ENCODE measurements at places on chromosomes 1 and 21.

- DNase-seq: no peak
These were observed at the start of gene SLC1A7 for GRCh38 chr1:53142226-53142853. Gene SLC1A7, minus strand, starts transcription at chr1:53142638. Its CDS starts 189 bp downstream, at chr1:53142449.

DNA sequence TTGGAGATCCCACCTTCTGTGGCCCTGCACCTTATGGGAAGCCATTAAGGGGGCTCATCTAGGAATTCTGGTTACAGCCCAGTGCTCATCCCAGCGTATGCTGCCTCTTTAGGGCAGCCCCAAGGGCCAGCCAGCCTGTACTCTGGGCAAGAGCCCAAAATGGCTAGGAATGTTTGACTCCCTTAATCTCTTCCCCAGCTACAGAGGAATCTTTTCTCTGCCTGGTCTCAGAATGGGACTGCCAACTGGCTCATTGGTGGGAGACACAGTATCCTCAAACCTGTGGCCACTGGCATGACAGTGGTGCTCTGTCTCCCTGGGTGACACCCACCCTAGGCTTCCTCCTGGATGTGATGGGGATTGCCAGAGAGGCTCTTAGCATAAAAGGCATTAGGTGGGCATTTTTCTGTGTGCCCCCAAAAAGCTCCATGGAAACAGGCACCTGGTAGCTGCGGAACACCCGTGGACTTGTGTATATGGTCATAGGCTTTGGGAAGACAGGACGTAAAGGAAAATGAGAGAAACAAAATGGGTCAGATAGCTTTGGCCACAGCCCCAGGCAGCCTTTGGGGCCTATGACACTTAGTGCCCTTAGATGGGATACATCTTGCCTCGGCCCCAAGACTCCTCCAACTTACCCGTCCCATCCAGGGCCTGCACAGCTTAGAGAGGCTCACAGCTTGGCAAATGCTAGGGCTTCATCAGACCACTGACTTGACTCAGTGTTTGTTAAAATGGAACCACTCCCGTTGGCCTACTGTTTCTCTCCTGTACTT lies 6.9 kb downstream of the TMEM81 start:
- DNase-seq: peak; percentile 11

DNA sequence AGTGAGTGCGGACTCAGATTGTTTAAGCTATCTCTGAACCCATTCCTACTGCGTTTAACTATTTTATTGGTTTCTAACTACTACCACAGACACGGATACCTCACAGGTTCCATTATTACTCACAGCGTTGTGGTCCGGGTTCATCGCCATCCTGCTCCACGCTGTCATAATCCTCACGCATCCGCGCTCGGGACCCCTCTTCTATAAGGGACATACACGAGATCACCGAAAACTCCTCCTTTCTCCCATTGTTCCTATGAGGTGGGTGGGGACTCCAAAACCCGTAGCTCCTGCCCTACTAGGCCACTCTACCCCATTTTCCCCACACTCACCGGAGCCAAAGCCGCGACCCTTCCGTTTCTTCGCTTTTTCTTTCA lies 610 bp downstream of the RBM8A start:
- DNase-seq: peak; percentile 73

- DNase-seq: peak; percentile 92
These were observed 9.2 kb downstream of the ABCG1 start for GRCh38 chr21:42227909-42228708.

DNA sequence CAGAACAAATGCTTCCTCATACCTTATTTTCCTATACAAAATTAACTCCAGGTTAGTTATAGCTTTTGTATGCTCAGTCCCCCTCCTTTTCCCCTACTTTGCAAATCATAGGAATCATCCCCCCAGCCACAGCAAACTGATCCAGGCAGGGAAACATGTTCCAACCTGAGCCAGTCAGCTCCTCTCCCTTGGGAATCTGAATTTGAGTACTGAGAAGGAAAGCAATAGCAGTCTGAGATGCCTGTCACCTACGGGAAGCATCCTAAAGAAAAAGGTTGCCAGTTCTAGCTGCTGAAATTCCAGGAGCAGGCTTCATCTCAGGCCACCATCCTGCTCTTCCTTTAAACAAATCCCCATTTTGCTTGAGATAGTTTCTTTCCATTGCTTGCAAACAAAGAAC lies 6.9 kb downstream of the ADSS2 start:
- no peak for DNase-seq

GRCh38 chr1:76352741-76353435 lies 278.3 kb downstream of the ST6GALNAC3 start:
- DNase-seq: no peak

GRCh38 chr1:53111073-53111556 lies 31.3 kb downstream of the SLC1A7 start:
- DNase-seq: peak; percentile 24

DNA sequence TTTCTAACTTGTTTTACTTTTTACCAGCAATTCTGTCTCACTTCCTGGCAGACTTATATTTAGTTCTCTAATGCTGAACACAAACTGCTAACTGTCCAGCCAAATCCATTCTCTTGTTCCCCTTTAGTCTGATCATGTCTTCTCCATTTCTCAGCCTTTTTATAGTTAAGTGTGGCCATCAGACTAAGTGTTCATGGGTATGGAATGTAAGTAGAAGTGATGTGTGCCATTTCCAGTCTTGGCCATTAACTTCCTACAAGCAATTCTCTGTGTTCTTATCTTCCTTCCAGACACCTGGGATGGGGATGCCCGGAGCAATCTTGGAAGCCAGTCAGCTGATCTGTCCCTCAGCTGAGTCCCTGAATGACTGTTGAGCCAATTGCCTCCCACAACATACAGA lies 165.8 kb downstream of the ST6GALNAC3 start:
- DNase-seq: no peak

GRCh38 chr1:89519779-89520358 lies 4.8 kb upstream of the LRRC8B start:
- DNase-seq: no peak

- DNase-seq: no peak
These were observed 66.0 kb downstream of the TMEM200B start for GRCh38 chr1:29057700-29058099.

GRCh38 chr1:219566951-219567947 lies 45.7 kb downstream of the ZC3H11B start:
- DNase-seq: no peak

DNA sequence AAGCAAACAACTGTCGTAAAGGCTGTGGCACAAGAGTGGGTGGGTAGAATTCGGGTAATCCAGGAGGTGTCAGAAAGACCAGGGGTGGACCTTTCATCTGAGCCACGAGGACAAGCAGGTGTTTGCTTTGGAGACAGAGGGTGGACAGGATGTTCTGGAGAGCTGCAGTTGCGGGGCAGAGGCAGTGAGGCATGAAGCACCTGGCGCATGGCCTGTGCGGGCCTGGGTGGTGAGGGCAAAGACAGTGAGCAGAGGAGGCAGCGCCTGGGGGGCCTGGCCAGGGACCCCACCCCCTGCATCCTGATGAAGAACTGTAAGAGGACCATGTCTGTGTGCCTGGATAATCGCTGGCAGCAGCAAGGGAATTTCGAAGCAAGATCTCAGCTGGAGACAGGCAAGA lies 24.9 kb downstream of the KIF26B start:
- DNase-seq: no peak
